T-cell (primary cell): ENCODE measurements at places on chromosomes 2 and 18.

- H3K4me1 ChIP-seq = peaks cover 4% of the 10 kb centered on the region
- no peaks in the 10 kb centered on the region for H3K27me3 ChIP-seq
- H3K27ac ChIP-seq = peak overlapping the region; percentile 40
Measured at GRCh38 chr2:676647-677055, 555 bp downstream of the TMEM18 start.

DNA sequence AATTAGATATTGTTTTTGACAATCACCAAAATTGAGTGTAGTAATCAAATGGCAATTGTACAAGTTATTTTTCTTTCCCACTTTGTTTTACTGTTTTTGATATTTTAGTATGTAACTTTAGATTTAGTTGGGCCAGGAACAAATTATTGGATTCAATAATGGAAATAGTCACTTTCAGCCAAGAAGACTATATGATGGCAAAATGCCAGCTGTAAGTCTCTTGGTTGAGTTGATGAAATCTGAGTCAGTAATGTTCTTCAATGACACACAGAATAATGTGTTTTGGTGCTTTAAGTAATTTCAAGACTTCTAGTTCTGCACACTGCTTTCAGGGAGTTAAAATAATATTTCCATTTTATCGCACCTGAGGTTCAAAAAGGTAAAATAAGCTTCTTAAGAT is 2022.0 kb upstream of the CELF4 start:
- no peak for DNase-seq
- H3K27ac ChIP-seq = no peak overlapping the region
- H3K27me3 ChIP-seq = no peaks in the 10 kb centered on the region

- H3K36me3 ChIP-seq = no peaks in the 10 kb centered on the region
- H3K27ac ChIP-seq = no peak overlapping the region
- H3K4me1 ChIP-seq = no peaks in the 10 kb centered on the region
- no peak overlapping the region for H3K4me3 ChIP-seq
- H3K27me3 ChIP-seq = no peaks in the 10 kb centered on the region
Measured at GRCh38 chr2:80014637-80015036, 289.9 kb downstream of the LRRTM1 start.

- H3K27ac ChIP-seq = no peak overlapping the region
- H3K27me3 ChIP-seq = peaks cover 37% of the 10 kb centered on the region
Measured at GRCh38 chr2:23494286-23494685, 109.3 kb downstream of the KLHL29 start.

DNA sequence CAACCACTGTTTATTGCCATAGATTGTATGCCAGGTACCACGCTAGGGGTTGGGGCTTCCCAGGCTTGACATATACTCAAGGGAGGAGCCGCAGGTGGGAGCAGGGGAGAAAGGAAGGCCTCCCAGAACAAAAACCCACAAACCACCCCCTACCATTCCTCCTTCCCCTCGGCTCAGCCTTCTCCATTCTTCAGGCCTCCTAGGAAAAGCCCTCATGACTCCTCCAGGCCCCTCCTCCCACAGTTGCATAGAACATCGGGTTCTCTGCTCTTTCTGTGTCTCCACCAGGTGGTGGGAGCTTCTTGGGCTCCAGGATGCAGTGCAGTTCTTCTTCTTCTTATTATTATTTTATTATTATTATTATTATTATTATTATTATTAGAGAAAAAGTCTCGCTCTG is 80.3 kb downstream of the ZFP36L2 start:
- no peaks in the 10 kb centered on the region for H3K27me3 ChIP-seq
- DNase-seq = no peak
- H3K4me1 ChIP-seq = peaks cover 58% of the 10 kb centered on the region
- H3K36me3 ChIP-seq = no peaks in the 10 kb centered on the region

DNA sequence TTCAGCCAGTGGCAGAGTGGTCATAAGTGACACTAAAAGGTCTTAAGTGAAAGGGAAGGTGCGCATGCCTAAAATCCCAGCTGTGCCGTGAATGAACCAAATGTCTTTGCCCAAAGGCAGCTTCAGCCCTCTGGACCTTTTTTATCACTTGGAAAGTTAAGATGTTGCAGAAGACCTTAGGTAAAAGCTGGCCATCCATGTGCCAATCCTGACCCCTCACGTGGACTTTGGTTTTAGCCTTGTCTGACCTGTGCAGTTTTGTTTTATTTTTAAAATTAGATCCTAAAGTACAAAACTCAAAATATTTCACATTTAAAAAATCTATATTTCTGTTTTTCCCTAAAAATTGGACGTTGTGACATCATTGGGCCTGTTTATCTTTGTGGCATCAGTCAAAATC is 429.5 kb downstream of the STK39 start:
- peaks cover 1% of the 10 kb centered on the region for H3K27me3 ChIP-seq
- DNase-seq = no peak
- no peak overlapping the region for H3K4me3 ChIP-seq
- H3K4me1 ChIP-seq = no peaks in the 10 kb centered on the region
- no peak overlapping the region for H3K27ac ChIP-seq
